ENCODE measurements at places on chromosomes 1 and 21.

- DNase-seq = no peak
Measured at GRCh38 chr1:167943541-167943940, 6.7 kb upstream of the MPC2 start.

DNA sequence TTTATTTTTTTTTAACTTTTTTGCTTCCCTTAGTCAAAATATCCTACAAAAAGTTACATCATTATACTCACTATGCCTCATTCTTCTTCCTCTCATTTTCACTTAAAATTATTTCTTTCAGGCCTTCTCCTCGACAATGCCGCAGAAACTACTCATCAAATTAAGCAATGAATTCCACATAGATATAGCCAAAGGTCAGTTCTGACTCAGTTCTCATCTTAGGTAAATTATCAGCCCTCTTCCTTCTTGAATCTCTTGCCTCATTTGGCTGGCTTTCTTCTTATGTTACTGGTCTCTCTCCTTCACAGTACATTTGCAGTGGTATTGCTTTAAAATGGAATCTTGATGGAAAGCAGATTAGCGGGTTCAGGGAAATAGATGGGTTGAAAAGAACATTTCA, 260.7 kb upstream of the BRINP3 start:
- no peak for DNase-seq

- no peak for DNase-seq
Measured at GRCh38 chr21:35321322-35322200, 272.5 kb upstream of the RUNX1 start.

DNA sequence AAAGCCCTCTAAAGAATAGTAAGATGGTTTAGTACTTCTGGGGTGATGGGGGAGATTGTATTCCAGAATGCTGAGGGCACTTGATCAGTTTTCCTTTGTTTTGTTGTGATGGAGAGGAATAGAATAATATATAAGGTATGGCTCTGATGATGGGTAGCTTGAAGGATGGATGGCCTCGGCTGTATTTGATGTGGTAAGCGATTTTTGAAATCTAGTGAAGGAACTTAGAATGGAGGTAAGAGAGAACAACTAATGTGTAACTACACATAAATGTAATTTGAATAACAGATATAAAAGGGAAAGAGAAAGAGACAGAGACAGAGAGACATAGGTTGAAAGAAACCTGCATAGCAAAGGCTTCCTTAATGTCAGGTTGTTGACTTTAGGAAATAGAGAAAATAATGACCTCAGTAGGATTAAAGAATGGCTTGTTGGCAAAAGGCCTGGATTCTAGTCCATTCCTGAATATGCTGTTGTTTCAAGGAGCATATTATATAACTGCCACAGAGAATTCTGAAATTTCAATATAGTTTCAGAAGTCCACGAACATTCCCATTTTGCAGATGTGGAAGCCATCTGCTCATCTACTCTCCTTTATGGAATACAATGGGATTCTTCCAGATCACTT, 58.7 kb downstream of the NIBAN1 start:
- DNase-seq = no peak

DNA sequence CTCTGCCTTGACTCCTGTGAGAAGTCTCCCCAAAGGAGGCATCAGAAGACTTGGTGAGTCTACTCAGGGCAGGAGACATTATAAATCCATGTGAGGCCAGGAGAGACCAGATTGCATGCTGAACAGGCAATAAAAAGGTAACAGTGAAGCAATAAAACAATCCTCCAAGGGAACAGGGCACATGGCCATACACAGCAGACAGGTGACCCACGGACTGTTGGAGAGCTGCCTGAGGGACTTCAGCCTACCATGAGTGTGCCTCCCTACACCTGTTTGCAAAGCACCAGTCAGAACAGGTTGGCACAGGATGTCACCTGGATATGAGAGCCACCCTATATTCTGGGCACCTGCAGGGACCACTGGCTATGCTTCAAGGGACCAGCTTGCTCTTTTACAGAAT, 67.6 kb downstream of the MAB21L3 start:
- no peak for DNase-seq

GRCh38 chr1:187788718-187789117, 960.0 kb downstream of the PLA2G4A start:
- no peak for DNase-seq

DNA sequence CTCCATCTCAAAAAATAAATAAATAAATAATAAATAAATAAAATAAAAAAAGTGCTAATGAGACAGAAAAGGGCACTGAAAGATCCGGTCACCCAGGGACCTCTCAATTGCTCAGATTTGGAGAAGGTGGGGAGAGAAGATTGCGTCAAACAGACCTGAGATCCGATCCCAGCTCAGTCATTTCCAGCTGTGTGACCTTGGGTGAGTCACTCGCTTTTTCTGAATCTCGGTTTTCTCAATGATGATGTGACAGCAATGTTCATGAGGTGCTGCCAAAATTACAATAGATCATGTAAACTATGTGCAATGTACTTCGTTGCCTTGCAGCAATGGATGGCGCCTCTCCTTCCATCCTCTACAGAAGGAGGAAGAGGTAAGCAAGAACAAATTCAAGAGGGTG, 11.1 kb upstream of the MEF2D start:
- DNase-seq = no peak

GRCh38 chr1:15848929-15849774, 1.6 kb downstream of the SPEN start:
- peak; percentile 83 for DNase-seq

- no peak for DNase-seq
Measured at GRCh38 chr1:244636488-244637259, 16.3 kb upstream of the DESI2 start.

- DNase-seq = no peak
Measured at GRCh38 chr1:185435696-185436379, 118.8 kb upstream of the IVNS1ABP start.

DNA sequence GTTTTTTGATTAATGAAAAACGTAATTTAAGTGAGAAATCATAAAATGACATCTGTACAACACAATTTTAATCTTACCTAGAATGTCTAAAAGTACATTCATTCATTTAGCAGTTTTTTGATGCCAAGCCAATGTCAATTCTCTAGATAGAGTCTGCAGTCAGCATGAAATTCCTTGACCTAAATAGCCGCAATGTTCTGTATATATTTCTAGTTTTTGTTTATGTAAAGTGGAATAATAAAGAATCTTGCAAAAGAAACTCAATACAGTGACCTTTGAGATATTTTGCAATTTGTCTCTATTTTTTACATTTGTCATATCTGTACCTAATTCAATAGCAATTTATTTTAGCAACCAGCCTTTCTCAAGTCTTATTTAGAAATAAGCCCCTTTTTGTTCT, 176.0 kb downstream of the ATP6V1G3 start:
- DNase-seq = no peak

- DNase-seq = no peak
Measured at GRCh38 chr1:160371346-160371631, 4.4 kb downstream of the NHLH1 start.

DNA sequence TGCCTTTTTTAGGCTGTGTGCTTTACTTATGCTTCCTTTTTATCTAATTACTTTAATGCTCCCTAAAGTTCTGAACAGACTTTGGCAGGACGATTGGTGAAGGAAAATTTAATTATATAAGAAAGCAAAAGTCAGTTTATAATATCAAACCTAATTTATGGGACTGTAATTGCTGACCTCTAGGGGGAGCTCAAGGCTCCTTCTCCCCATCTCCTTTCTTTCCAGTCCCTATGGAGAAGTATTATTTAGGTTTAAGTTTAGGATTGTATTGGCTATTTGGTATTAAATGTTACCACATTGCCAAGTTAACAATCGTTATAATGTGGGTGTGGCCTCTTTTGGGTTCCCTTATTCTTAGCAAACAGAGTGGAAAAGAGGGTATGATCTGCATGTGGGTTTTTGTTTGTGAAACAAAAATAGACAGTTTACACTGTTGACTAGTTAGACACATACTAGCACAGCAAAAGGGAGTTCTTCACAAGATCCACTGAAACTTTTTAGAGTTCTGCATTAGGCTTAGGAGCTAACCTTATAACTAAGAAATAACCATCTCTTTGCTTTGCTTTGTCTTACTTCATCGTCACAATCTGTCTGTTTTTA, 48.2 kb upstream of the TNFSF4 start:
- no peak for DNase-seq

Data from occipital lobe (tissue), 3 donors.